ENCODE measurements at places on chromosomes 16 and 17.

DNA sequence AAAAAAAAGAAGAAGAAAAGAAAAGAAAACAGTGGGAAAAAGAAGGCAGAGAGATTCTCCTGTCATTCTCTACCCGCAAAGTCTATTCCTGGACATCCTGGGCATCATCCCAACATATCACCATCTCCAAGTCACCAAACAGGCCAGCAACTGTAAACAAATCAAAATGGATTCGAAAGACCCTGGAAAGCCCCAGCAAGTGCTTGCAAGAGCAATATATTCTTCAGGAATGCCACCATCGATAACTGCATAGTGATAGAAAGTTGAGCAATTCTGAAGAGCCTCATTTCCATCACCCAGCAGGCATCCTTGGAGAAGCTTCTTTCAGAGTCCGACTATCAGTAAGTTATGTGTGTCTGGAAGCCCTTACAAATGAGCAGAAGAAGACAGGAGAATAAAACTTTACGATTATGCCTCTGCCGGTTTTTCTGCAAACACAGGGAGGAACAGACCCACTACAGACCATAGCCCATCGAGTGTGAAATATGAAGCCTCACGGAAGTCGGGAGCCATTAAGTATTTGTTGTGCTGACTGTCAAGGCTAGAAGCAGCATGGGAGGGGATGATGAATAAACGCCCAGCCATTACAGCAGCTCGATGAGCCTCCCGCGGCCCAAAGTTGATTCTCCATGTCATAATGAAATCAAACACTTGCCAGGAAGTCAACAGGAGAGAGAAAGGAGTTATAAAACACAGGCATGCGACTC, 64.5 kb upstream of the SEC14L1 start:
- no peak for DNase-seq

- DNase-seq, result no peak
Measured at GRCh38 chr17:47973541-47973940, 2.6 kb downstream of the CDK5RAP3 start.

- DNase-seq, result no peak
Measured at GRCh38 chr17:77498091-77498741, 357.4 kb downstream of the SEC14L1 start.

DNA sequence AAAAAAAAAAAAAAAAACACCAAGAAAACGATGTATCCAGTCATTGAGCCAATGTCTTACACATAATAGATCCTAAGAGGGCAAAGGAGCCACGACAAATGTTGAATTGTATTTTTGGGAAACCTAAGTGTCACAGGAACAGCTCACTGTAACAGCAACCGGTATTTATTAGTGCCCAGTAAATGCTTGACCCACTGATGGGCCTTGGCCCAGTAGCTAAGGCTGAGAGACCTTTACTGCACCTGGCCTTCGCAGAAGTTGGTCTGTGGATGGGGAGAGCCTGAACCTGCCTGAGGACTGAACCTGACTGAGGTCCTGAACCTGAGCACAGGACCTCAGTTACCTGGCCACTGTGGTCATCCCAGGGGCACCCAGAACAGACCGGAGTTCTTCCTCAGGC, 65.0 kb upstream of the TBX2 start:
- DNase-seq, result no peak

GRCh38 chr17:76076765-76077583, 2.0 kb upstream of the ZACN start:
- peak; percentile 54 for DNase-seq

DNA sequence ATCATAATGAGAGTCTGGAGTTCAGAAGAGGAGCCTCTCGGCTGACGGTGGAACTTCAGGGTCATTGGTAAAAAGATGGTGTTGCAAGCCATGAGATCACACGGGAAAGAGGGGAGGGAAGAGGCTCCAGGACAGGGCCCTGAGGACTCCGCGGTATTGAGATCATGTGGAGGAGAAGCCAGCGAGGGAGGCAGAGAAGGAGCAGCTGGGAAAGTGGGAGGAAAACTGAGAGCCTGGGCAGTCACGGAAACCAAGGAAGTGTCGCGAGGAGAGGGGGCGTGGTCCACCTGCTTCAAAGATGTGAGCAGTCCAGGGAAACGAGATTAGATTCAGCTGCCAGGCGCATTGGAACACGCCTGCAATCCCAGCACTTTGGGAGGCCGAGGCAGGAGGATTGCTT, 27.7 kb upstream of the SBK1 start:
- no peak for DNase-seq

DNA sequence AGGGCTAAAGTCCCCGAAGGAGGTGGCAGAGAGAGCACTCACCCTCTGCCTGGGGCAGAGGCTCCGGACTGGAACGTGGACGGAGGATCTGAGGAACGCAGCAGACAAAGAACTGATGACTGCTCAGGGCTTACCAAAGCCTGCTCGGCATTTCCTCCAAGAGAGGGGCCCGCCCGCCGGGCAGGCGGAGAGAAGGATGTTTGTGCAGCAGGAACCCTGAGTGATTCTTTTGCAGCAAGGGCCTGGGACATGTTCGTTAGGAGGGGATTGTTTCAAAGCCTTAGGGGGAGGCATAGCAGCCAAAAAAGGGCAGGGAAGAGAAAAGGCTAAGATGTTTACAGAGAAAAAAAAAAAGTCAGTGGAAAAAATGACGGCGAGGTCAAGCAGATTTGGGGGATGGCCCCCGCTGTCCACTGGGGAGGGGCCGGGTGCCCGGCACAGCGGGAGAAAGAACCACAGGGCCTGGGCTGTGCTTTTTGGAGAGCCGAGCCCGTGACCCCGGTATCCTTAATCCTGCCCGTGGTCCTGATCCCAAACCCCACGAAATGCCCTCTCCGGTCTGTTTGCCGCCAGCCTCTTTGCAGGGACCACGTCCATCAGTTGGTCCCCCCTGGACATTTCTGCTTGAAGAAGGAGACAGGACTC, 129.3 kb downstream of the NTN1 start:
- no peak for DNase-seq

All from stimulated activated naive CD8-positive, alpha-beta T cell treated with anti-CD3 and anti-CD28 coated beads, Interleukin-15, amount 100 ng/mL, for 72 hours (primary cell).